Spleen (tissue), 13 donors: ENCODE measurements at places on chromosomes 12 and 14. TPM values are rescaled to one million over a fixed set of nuclear protein-coding genes. Genes with fewer than 3 reads are reported as not detected.

Gene C14orf132
- total RNA-seq: 10.2 TPM

Gene IL26
- 0.27 TPM for total RNA-seq

Gene ANG
- 1.6 TPM for total RNA-seq

Gene DBX2
- total RNA-seq: not detected

Gene HSP90AA1
- total RNA-seq: 200 TPM

Gene SERPINA1
- total RNA-seq: 241 TPM

Gene SMOC1
- total RNA-seq: 86.6 TPM

Gene OAS3
- 26.9 TPM for total RNA-seq
